ENCODE measurements at places on chromosomes 2 and 18. TPM values are rescaled to one million over a fixed set of nuclear protein-coding genes. Genes with fewer than 3 reads are reported as not detected.

Gene LBH
- total RNA-seq, result 1.7 TPM

DNA sequence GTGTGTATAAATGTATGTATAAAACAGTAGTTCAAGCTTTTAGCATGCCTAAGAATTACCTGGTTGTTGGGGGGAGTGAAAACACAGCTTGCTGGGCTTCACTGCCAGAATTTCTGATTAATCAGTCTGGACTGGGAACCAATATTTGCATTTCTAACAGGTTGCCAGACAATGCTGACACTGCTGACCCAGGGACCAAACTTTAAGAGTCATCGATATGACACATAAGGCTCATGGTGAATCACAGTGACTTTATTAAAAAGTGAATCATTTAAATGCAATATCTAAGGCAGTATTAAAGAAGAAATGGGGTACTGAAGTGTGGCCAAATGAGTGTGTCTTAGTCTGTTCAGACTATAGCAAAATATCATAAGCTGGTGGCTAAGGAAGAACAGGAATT lies 195.9 kb upstream of the DTNA start:
- H3K27ac ChIP-seq, result no peak overlapping the region
- no peaks in the 10 kb centered on the region for H3K36me3 ChIP-seq
- no peak for DNase-seq
- no peaks in the 10 kb centered on the region for H3K4me1 ChIP-seq
- no peaks in the 10 kb centered on the region for H3K27me3 ChIP-seq
- no peak overlapping the region for H3K4me3 ChIP-seq

DNA sequence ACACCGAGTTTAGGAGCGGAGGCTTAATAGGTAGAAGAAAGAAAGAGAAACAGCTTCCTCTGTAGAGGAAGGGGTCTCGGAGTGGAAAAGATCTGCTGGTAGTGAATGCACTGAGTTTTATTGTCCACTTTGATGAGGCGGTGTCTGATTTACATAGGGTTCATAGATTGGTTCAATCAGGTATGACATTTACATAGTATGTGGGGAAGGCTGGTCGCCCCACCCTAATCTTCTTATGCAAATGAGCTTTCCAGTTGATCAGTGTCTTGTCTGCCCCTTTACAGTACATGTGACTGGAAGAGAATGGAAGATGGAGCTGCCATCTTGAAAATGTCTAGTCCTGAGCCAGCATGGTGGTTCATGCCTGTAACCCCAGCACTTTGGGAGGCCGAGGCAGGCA lies 19.9 kb upstream of the CNOT11 start:
- H3K4me3 ChIP-seq, result no peak overlapping the region
- peaks cover 4% of the 10 kb centered on the region for H3K36me3 ChIP-seq
- H3K27ac ChIP-seq, result no peak overlapping the region
- no peaks in the 10 kb centered on the region for H3K27me3 ChIP-seq

DNA sequence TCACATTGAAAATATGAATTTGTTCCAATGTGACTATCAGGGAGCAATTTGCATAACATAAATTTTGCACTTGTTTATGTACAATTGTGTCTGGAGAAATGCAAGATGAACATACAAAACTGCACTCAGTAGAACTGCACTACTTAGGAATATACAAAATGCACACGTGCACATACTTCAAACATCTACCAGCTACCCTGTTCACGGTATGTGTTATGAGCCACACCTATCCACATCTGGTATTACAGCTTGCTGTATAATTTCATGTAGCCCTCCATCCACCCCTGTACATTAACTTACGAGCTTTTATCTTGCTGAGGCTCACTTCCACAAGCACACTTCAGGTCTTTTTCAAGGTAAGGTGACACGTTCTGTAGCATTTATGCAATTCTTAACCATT lies 373.5 kb upstream of the ZEB2 start:
- H3K36me3 ChIP-seq, result no peaks in the 10 kb centered on the region
- H3K27ac ChIP-seq, result no peak overlapping the region
- H3K4me3 ChIP-seq, result no peak overlapping the region
- H3K4me1 ChIP-seq, result no peaks in the 10 kb centered on the region

Gene CSRNP3
- total RNA-seq, result 0.33 TPM

DNA sequence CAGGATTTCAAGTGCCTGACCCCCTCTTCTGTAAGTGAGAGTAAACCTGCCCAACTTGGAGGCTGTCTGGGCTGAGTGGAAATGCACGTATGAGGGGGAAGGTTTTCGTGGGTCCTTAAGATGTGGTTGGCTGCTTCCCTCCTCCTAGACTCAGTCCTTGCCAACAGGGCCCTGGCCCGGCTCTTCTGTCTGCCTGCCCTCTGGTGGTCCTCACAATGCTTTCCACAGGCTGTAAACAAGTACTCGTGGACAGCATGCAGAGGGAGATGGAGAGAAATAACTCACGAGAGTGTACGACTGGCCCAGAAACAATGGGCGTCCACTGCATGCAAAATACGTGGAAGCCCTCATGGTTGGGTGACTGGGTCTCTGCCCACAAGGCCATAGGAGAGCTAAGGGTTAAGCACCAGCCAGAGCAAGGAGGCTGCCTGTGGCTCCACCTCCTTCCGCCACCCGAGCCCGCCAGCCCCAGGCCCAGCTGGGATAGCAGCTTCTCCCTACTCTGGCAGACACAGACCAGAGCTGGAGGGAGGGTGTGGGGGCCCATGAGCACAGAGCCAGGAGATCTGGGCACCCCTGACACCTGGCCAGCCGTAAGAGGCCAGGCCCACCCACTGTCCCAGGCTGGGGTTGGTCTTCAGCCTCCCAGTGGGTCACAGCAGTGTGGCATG lies 17.0 kb upstream of the ARHGEF4 start:
- H3K36me3 ChIP-seq, result no peaks in the 10 kb centered on the region
- H3K27me3 ChIP-seq, result no peaks in the 10 kb centered on the region

DNA sequence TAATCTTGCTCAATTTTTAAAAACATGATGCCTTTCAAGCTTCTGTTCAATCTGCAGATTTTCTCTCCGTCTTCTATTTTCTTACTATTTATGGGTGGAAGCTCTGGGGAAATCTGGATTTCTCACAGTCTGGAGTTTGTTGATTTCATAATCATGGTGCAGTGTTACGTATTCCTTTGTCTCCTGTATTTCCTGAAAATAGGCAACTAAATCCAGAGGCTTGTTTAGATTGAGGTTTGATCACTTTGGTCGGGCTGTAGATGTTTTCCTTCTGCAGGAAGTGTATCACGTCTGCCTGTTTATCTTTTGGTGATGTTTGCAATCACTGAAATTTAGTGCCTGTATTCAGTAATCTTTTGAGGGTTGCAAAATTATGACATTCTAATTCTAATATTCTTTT lies 487.7 kb downstream of the LRRTM4 start:
- no peak overlapping the region for H3K27ac ChIP-seq
- no peak overlapping the region for H3K4me3 ChIP-seq
- no peaks in the 10 kb centered on the region for H3K4me1 ChIP-seq
- no peaks in the 10 kb centered on the region for H3K36me3 ChIP-seq
- H3K27me3 ChIP-seq, result peaks cover 67% of the 10 kb centered on the region
- peak; percentile 11 for DNase-seq

DNA sequence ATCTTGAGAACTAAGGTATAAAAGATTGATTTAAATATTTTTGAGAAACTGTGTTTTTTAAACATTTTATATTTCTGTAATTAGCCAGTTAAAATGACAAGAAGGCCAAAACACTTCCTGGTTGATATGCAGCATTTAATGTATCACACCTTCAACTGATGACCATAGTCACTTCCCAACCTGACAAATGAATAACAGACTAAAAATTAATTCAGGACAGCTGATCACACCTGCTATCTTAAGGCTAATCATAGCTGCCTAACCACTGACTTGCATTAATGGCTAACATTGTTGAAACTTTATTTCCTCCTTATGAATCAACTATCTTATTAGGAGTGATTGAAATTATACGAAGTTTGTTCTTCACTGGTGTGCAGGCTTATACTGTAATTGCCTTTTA lies 125.8 kb upstream of the MSTN start:
- no peaks in the 10 kb centered on the region for H3K27me3 ChIP-seq
- no peak overlapping the region for H3K27ac ChIP-seq
- H3K4me3 ChIP-seq, result no peak overlapping the region
- DNase-seq, result no peak
- H3K4me1 ChIP-seq, result no peaks in the 10 kb centered on the region
- H3K36me3 ChIP-seq, result no peaks in the 10 kb centered on the region
